ENCODE measurements at places on chromosomes 6 and 20.
A peak's percentile ranks its signal among the peaks of the same experiment; 100 is the strongest.

- no peak for DNase-seq
Measured at GRCh38 chr20:63206878-63207277, 9.1 kb downstream of the YTHDF1 start.

DNA sequence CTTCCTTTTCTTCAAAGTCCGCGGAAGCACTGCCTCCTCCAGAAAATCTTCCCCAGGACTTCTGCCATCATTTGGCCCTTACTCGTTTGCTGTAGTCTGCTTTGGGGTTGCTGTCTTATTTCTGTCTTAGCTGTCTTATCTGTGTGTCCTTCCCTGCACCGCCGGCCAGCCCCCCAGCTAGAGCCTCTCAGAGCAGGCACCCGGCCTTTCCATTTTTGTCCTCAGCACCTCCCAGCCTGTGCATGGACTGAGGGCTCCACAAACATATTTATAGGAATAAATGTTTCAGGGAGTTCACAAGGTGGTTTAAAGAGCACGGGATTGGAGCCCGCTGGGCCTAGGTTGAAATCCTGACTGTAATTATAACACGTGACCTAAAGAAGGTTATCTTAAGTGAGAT is 8.1 kb downstream of the GLP1R start:
- DNase-seq: no peak

- DNase-seq: no peak
Measured at GRCh38 chr20:26207237-26207966, 510.7 kb upstream of the ZNF337 start.

DNA sequence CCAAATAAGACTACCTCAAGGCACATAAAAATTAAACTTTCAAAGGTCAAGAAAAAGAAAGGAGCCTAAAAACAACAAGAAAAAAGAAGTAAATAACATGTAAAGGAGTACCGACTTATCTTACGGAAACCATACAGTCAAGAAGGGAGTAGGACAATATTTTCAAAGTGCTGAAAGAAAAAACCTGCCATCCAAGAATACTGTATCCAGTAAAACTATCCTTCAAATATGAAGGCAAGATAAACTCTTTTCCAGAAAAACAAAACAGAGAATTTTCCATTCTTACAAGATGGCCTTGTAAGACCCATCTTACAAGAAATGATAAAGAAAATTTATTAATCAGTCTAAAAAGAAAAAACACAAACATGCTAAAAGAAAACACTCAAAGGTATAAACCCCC is 302.2 kb downstream of the LMBRD1 start:
- DNase-seq: no peak

DNA sequence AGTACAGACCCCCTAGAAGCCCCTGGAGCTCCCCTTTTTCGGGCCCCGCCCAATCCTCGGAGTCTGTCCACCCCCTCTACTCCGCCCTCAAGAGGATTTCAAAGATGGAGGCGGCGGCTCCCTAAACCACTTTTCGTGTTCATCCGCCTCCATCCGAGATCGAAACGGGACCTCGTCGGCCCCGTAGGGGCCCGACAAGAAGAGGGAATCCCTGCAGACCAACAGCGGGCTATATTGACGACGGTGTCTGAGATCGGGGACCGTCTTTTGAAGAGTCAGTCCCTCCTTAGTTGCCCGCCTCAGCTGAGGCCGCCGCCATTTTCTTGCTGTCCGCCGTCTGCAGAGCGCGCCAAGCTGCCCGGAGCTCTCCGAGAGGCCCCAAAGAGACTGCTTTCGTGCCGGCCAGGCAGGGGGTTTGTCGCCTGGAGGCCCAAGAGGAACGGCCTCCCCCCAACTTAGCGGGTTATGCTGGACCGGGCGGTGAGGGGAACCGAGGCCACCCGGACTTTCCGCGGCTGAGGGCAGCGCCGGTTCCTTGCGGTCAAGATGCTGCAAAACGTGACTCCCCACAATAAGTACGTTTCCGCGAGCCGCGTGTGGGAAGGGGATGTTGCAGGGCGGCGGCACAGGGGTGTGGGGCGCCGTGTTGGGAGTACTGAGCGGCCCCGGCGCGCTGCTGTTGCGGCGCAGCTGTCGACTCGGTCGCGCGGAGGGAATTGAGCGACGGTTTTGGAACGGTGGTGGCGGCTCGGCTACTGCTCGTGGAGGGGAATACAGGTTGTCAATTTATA is 4.2 kb downstream of the BRD2 start:
- peak; percentile 80 for DNase-seq

- DNase-seq: no peak
Measured at GRCh38 chr6:30767158-30767943, 23.0 kb upstream of the IER3 start.

GRCh38 chr6:91291071-91291470 is 704.2 kb upstream of the MAP3K7 start:
- DNase-seq: no peak

- DNase-seq: no peak
Measured at GRCh38 chr20:63859166-63859699, 2.1 kb upstream of the ABHD16B start.

DNA sequence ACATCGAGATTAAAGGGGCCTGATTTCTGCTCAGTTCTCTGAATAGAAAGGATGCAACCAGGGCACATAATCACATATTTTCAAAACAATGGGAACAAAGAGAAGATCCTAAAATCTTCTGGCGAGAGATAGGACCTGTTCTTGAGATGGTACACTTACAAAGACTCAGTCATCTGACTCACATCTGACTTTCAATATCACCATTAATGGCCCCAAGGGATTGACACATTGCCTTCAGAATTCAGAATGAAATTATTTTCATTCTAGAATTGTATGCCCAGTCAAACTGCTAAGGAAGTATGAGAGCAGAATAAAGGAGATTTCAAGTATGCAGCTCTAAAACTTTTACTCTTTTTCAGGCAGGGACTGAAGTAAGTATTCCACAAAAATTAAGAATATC is 240.7 kb upstream of the POU3F2 start:
- no peak for DNase-seq

DNA sequence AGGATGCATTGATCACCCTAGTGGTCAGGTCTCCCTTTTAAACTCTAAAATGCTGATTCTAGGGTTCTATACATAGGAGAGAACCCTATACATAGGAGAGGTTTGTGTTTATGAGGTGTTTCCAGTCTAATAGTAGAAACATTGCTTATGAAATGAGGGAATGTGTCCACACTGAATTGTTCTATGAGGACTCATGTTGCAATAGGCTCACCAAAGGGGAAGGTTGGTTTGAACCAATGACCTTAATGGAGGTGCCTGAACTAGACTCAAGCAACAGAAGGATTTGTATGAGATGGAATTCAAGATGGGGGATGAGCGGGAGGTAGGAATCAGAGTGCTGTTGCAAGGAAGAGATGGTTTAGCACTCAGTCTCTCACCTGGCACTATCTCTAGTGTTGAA is 33.5 kb upstream of the UBR2 start:
- DNase-seq: no peak

DNA sequence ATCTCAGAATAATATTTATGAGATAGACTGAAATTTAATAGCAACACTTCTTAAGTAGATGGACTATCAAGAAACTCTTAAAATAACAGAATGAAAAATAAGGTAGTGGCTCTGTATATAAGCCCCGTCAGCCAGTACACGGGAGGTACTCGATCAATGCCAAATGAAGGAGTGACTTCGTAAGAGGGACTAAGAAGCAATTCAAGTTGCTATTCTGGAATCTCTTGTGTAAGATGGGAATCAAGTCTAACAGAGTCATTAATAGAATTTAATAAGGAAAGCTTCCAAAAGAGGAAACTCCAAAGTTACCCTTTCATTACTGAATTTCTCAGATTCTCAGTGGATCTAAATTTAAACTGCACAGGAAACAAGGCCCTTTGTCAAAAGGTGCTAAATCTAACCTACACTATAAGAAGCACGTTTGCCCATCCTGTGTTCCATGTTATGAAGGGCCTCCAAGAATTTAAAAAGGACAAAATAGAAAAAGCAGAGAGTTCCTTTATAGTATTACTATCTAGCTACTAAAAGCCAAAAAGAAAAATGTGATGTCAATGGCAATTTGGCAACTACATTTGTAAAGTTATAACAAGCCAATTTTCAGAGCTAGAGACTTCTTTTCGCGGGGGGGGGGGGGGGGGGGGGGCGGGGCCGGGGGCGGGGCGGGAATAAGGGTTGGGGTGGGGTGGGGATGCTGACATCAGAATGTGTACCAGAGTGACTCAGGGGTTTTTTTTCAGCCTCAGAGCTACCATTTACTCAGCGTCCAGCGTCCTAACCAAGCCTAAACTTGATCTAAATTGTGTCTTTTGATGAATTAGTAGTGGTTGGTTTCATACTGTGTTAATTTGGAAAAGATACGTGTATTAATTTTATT is 200.6 kb downstream of the GMPR start:
- DNase-seq: peak; percentile 33

DNA sequence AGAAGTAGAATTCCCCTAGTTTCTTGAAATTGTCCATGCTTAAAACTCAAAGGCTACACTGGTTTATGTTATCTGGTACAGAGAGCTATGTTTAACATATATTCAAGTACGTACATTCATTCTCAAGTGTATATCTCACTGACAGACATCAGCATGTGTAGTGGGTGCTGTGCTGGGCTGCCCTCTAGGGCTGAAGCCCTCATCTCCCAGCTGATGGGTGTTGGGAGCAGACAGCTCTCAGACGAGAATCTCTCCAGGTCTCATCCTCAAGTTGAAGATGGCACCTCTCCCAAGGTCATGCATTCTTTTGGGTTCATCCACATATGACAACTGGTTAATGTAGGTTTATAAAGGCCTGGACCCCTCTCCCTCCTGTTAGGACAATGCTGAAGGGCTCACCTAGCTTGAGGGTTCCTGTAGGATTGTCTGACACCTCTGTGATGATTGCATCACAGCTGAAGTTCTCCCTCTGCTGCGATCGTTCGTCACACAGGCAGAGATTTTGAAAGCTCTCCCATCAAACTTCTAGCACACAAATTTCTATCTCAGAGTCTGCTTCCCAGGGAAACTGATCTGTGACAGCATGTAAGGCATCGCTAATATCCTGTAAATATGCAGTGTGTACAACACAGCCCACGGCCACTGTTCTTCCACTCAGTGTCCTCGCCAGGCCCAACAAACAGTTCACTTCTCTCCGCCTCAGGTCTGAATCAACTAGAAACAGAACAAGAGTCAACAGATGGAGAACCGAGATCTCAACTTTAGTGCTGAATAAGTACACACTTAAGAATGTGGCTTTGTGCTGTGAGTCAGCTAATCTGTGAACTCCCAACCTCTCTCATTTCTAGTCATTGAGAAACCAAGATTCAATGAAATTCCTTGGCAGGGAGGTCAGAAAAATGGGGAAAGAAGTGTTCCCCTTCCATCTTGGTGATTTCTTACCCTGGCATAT is 43.2 kb downstream of the PREP start:
- no peak for DNase-seq

DNA sequence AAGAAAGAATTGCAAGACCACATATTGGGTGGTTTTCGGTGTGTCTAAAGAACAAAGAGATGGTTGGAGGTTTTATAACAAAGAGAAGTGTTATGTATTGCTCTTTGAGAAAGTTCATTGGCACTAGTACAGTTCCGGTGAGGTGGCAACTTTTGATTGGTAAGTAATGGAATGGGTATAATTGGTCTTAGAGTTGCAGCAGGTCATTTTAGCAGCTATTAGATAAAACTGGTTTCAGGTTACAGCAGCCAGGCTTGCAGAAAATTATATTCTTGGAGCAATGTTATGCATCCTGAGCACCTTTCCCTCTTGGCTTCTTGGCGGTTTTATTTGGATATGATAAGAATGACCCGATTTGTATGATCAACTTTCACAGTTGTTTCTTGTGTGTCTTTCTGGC is 12.3 kb upstream of the SSTR4 start:
- DNase-seq: no peak

- DNase-seq: no peak
Measured at GRCh38 chr20:53664121-53664520, 70.5 kb upstream of the ZNF217 start.

GRCh38 chr6:69138148-69138547 is 503.1 kb downstream of the ADGRB3 start:
- DNase-seq: no peak

All from NK-92 treated with Interleukin-12 subunit alpha and Interleukin-12 subunit beta, amount 100 ng/mL, for 24 hours (cell line).